ENCODE measurements at places on chromosomes 6 and 20.

DNA sequence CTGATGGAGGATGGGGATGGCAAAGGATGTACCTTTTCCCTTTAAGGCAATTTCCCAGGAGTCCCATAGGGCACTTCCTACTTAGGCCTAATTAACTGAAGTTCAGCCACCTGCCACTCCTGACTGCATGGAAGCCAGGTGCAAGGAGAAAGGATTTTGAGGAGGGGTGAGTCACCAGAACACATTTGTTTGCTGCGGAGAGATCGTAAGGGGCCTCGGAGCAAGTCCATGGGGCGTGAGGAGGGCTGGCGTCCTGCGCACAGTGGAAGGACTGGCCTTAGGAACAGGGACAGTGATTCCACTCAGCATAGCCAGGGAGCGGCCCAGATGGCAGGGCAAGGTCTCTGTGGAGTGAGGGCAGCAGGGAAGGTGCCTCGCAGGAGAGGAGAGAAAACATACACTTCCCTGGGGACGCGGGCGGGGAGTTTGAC lies 11.8 kb upstream of the MAP1LC3A start:
- no peak for DNase-seq

DNA sequence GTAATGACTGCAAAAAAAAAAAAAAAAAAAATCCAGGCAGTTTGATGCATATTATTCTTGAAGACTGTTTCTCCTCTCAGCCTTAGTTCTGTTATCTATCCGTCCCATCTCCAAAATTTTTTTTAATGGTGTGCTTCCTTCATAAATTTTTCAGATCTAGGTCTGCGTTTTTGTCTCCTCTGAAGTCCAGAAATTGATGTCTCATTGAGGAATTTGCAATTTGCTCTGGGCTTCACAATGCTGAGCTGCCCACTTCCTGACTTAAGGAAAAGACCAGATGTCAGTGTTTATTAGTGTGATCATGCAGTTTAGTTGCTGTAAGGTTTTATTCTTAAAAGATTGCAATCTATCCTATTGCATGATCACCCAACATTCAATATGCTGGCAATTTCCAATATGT lies 297.6 kb downstream of the ZNF217 start:
- DNase-seq, result no peak

- DNase-seq, result no peak
These were observed 28.7 kb downstream of the ANKS1A start for GRCh38 chr6:34917626-34918285.

DNA sequence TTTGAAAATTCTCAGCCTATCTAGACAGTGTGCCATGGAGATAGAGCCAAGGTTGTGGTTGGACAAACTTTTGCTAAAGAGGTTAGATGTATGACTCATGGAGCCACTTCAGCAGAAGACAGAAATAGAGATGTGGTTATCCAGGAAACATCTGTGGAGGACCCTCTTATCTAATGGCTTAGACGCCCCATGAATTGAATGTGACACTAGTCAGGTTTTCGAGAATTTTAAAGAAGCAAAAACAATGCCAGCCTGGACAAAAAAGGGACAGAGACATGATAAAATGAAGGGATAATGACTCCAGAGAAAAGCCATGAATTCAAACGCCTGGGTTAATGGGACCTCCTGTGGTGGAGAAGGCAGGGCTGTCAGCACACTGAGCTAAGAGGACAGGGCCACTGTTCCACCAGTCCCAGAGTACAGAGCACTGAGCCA lies 280.5 kb downstream of the CLVS2 start:
- DNase-seq, result no peak

DNA sequence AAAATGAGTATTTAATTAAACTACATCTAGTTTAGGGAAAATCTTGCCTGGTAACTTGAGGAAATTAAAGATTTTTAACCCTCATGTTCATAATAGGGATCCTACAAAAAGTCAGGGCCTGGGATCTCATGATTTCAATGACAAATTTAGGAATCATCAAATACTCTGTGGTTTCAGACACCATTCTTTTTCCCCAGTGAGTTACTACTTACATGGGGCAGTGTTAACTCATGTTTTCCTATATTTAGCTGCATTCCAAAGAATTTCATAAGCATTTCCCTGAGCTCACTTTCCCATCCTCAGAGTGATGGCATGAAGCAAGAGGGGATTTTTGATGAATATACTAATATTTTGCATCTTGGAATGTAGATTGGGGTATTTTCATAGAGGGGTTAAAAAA lies 321.7 kb downstream of the CENPW start:
- no peak for DNase-seq

- DNase-seq, result no peak
These were observed 8.3 kb upstream of the PRDM1 start for GRCh38 chr6:106077881-106078280.

DNA sequence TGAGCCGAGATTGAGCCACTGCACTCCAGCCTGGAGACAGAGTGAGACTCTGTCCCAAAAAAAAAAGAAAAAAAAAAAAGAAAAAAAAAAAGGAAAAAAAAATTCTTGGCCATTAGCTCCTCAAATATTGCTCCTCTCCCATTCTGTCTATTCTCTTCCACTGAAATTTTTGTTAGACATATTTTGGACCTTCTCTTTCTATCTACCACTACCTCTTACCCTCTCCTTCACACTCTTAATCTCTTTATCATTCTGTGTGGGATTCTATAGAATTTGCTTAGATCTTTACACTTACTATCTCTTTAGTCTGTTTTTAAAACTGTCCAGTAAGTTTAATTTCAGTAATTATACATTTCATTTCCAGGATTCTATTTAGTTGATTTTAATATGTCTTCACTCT lies 85.0 kb downstream of the IRAK1BP1 start:
- no peak for DNase-seq

GRCh38 chr20:34536798-34537394 lies 20.7 kb downstream of the DYNLRB1 start:
- no peak for DNase-seq

GRCh38 chr20:19855416-19855815 lies 97.4 kb downstream of the RIN2 start:
- DNase-seq, result no peak

- DNase-seq, result no peak
These were observed 706.5 kb upstream of the MAN1A1 start for GRCh38 chr6:120056085-120056484.

GRCh38 chr6:18326001-18326400 lies 61.1 kb upstream of the RNF144B start:
- no peak for DNase-seq

DNA sequence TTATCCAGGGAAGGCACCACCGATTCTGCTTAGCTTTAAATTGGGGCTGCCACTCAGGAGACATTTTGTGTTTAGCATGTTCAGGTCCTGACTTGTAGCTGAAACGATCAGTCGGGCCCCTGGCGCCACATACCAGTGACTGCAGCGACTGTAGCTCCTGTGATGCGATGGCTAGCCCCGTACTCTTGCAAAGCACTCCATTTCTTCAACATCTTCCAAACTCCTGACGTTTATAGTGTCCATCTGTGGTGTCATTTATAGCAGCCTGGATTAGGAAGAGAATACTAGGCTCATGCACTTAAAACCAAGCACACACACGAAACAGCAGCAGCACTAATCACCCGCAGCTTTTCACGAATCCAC lies 13.0 kb downstream of the POU3F2 start:
- no peak for DNase-seq

DNA sequence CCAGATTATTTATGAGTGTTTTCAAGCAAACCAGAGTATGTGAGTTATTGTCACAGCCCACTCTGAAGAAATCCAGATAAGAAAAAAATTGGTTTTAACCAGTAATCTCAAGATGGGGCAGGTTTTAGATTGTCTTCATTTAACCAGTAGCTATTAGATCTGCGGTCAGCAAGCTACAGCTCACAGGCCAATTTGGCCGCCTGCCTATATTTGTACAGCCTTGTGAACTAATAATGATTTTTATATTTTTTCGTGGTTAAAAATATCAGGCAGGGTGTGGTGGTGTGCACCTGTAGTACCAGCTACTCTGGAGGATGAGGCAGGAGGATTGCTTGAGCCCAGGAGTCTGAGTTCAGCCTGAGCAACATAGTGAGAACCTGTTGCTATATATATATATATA lies 5.0 kb downstream of the FAM209B start:
- no peak for DNase-seq
